ENCODE measurements at places on chromosomes 7 and 10.

DNA sequence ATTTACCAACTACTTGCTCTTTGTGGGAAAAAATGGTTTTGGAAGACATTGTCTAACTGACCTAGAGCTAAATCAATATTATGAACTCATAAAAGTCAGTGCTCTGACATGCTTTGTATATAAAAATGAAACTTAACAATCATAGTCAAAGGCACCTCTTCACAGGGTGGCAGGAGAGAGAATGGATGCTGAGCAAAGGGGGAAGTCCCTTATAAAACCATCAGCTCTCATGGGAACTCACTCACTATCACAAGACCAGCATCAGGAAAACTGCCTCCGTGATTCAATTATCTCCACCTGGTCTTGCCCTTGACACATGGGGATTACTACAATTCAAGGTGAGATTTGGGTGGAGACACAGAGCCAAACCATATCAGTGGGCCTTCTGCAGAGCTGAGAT lies 417.6 kb upstream of the AUTS2 start:
- no peak for DNase-seq

- DNase-seq: no peak
Measured at GRCh38 chr7:100369105-100369504, 4.2 kb upstream of the PILRA start.

GRCh38 chr7:68038621-68039314 lies 1042.1 kb downstream of the TYW1 start:
- DNase-seq: no peak

DNA sequence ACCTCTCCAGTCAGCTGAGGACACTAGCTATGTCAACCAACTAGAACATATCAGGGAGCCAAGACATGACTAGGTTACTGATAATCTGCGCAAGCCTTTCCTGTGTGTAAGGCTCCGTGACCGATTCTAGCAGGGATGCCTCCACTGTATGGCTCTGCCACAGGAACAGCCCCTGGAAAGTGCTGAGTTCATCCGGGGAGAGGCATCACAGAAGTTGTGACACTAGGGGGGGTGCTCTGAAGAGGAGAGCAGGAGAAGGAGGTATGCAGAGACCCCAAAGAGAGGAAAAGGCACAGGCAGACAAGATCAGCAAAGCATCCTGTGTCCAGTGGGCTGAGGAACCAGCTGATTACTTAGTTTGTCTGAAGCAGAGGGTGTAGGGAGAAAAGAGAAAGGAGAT lies 13.5 kb downstream of the UPP1 start:
- no peak for DNase-seq

GRCh38 chr10:91198781-91199180 lies 21.7 kb upstream of the PCGF5 start:
- no peak for DNase-seq

- DNase-seq: no peak
Measured at GRCh38 chr10:47317251-47317650, 5.0 kb upstream of the GDF2 start.

GRCh38 chr7:83655951-83656556 lies 7.1 kb upstream of the SEMA3E start:
- no peak for DNase-seq

- DNase-seq: no peak
Measured at GRCh38 chr7:64099656-64100531, 54.7 kb downstream of the ZNF727 start.

GRCh38 chr10:121365566-121365965 lies 232.7 kb downstream of the FGFR2 start:
- no peak for DNase-seq

GRCh38 chr7:33516568-33516967 lies 387.2 kb downstream of the BBS9 start:
- DNase-seq: no peak

Measured in activated CD4-positive, alpha-beta T cell treated with anti-CD3 and anti-CD28 coated beads for 1 hour (primary cell).